ENCODE measurements at places on chromosomes 4 and X.

- H3K27me3 ChIP-seq: peaks cover 2% of the 10 kb centered on the region
- no peak overlapping the region for H3K4me3 ChIP-seq
- no peak for DNase-seq
- H3K4me1 ChIP-seq: no peaks in the 10 kb centered on the region
- H3K27ac ChIP-seq: no peak overlapping the region
- H3K36me3 ChIP-seq: no peaks in the 10 kb centered on the region
These were observed 38.0 kb downstream of the HTT-AS start for GRCh38 chr4:3036131-3036952.

DNA sequence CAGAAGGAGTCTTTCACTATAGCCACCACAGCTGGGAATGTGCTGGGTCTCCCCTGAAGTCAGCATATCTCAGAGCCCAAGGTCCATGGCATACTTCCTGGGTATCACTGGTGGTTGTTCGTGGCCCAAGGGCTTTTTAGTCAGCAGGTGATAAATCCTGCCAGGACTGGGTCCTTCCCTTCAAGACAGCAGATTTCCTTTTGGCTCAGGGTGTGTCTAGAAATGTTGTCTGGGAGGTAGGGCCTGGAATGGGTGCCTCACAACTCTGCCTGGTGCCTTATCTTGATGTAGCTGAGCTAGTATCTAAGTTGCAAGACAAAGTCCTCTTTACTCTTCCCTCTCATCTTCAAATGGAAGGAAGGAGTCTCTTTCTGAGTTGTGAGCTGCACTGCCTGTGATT lies 102.4 kb upstream of the TMLHE start:
- DNase-seq: no peak
- no peak overlapping the region for H3K4me3 ChIP-seq

DNA sequence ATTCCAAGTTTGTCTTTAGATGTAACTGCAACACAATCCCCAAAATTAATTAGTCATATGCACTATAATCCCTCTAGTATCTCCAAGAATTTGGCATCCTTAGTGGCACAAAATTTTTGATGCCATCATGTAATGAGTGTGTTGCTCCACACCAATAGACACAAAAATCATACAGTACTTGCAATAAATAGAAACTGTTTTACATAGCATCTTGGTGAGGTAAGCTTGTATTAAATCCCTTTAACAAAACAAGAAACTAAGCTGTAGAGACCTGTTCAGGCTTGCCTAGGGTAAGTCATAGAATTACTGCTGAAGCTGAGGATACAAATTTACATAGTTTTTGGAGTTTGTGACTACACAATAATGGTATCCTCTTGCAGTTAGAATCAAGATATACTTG lies 64.5 kb upstream of the PRSS12 start:
- H3K36me3 ChIP-seq: no peaks in the 10 kb centered on the region
- H3K4me1 ChIP-seq: no peaks in the 10 kb centered on the region
- no peak overlapping the region for H3K4me3 ChIP-seq
- H3K27me3 ChIP-seq: no peaks in the 10 kb centered on the region

GRCh38 chr4:156294577-156294976 lies 340.9 kb upstream of the CTSO start:
- peak overlapping the region; percentile 97 for H3K27ac ChIP-seq
- H3K36me3 ChIP-seq: no peaks in the 10 kb centered on the region
- peak; percentile 94 for DNase-seq
- H3K27me3 ChIP-seq: no peaks in the 10 kb centered on the region

Data from astrocyte (in vitro differentiated cells and primary cell).